Stomach (tissue), 19 donors: ENCODE measurements at places on chromosomes 5 and 9. TPM values are rescaled to one million over a fixed set of nuclear protein-coding genes. Genes with fewer than 3 reads are reported as not detected.

- H3K27ac ChIP-seq: no peak overlapping the region
- H3K4me3 ChIP-seq: no peak overlapping the region
- DNase-seq: no peak
- no peaks in the 10 kb centered on the region for H3K27me3 ChIP-seq
- H3K4me1 ChIP-seq: no peaks in the 10 kb centered on the region
Observed at GRCh38 chr5:89399548-89399947, 516.6 kb upstream of the MEF2C start.

- no peak overlapping the region for H3K27ac ChIP-seq
- no peak for DNase-seq
- no peak overlapping the region for H3K4me3 ChIP-seq
- H3K27me3 ChIP-seq: no peaks in the 10 kb centered on the region
- H3K36me3 ChIP-seq: no peaks in the 10 kb centered on the region
Observed at GRCh38 chr5:68383888-68384310, 168.3 kb downstream of the PIK3R1 start.

GRCh38 chr5:2607598-2607997, 143.9 kb downstream of the IRX2 start:
- no peaks in the 10 kb centered on the region for H3K27me3 ChIP-seq
- DNase-seq: no peak
- H3K27ac ChIP-seq: no peak overlapping the region
- H3K36me3 ChIP-seq: no peaks in the 10 kb centered on the region

GRCh38 chr5:39132792-39133191, 58.6 kb upstream of the RICTOR start:
- H3K36me3 ChIP-seq: no peaks in the 10 kb centered on the region
- H3K27me3 ChIP-seq: no peaks in the 10 kb centered on the region
- no peaks in the 10 kb centered on the region for H3K4me1 ChIP-seq
- no peak overlapping the region for H3K27ac ChIP-seq
- no peak overlapping the region for H3K4me3 ChIP-seq

DNA sequence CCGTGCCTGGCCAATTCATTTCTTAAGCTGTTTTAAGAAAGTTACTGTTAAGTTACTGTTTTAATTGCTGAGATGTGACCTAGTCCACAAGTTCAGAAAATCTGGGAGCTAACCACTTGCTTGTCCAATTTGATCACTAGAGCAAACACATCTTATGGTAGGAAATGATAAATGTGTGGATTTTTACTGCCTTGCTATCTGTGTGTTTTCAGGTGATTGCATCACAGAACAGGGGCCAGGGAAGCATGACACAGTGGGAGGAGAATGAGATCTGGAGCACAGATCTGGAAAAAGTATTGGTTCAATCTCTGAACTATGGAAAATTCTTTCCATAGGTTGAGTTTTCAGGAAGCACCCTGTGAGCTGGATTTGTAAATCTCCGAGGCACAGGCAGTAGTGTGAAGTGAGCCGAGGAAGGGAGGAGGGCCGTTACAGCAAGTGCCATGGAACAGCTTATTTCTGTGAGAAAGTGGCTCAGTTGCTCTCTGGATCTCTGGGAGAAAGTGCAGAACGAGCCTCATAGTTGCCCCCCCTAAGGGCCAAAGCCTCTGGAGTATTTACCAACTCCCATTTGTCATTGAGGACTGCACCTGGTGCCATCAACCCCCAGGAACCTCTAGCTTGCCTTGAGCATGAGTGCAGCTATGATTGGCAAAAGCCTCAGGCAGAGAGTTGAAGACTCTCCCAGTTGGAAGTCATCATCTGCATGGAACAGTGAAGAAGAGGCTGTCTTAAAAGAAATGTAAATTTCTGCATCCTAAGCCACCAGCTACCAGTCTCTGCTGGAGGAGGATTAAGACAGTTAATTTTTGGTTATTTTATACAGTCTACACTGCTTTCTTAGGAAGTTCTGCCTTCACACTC, 161.8 kb upstream of the CLINT1 start:
- H3K27me3 ChIP-seq: peaks cover 10% of the 10 kb centered on the region
- H3K27ac ChIP-seq: no peak overlapping the region
- H3K4me1 ChIP-seq: no peaks in the 10 kb centered on the region
- no peak for DNase-seq
- H3K4me3 ChIP-seq: no peak overlapping the region

DNA sequence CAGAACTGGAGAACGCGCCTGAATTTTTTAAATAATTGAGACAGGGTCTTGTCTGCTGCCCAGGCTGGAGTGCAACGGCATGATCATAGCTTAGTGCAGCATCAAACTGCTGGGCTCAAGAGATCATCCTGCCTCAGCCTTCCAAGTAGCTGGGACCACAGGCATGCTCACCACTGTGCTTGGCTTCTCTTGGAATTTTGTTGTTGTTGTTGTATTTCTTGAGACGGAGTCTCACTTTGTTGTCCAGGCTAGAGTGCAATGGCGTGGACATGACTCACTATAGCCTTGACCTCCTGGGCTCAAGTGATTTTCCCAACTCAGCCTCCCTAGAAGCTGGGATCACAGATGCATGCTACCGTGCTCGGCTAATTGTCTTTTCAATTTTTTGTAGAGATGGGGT, 58.4 kb upstream of the DAB2IP start:
- no peak overlapping the region for H3K27ac ChIP-seq
- no peak for DNase-seq
- H3K4me1 ChIP-seq: peaks cover 2% of the 10 kb centered on the region
- no peak overlapping the region for H3K4me3 ChIP-seq
- no peaks in the 10 kb centered on the region for H3K27me3 ChIP-seq

DNA sequence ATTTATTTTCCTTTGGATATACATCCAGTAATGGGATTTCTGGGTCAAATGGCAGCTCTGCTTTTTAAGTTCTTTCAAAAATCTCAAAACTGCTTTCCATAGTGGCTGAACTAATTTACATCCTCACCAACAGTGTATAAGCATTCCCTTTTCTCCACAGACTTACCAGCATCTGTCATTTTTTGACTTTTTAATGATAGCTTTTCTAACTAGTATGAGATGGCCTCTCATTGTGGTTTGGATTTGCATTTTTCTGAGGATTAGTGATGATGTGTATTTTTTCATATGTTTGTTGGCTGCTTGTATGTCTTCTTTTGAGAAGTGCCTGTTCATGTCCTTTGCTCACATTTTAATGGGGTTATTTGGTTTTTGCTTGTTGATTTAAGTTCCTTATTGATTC, 90.0 kb upstream of the HMHB1 start:
- no peak overlapping the region for H3K4me3 ChIP-seq
- H3K36me3 ChIP-seq: no peaks in the 10 kb centered on the region
- H3K27ac ChIP-seq: no peak overlapping the region
- no peaks in the 10 kb centered on the region for H3K27me3 ChIP-seq
- DNase-seq: no peak

DNA sequence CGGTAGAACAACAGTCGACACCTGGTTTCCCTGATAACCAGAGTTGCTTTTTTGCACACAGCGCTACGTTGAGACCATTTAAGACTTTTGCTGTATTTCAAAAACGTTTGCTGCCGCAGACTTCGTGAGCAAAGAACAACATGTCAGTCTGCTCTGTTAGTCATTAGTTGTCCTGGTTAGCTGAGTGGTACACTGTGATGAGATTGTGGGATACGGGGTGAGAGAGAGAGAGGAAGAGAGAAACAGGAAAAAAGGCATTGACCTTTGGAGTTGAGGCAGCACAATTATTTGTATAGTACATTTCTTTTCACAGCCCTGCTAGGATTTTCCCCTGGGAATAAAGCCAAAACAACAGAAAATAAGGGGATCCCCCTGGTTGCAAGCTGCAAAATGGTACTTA, 306.1 kb upstream of the WWC1 start:
- no peaks in the 10 kb centered on the region for H3K4me1 ChIP-seq
- H3K27ac ChIP-seq: no peak overlapping the region
- H3K27me3 ChIP-seq: peaks cover 18% of the 10 kb centered on the region
- no peak overlapping the region for H3K4me3 ChIP-seq

- no peak for DNase-seq
- H3K4me1 ChIP-seq: no peaks in the 10 kb centered on the region
- no peaks in the 10 kb centered on the region for H3K36me3 ChIP-seq
- no peaks in the 10 kb centered on the region for H3K27me3 ChIP-seq
- no peak overlapping the region for H3K4me3 ChIP-seq
- no peak overlapping the region for H3K27ac ChIP-seq
Observed at GRCh38 chr5:5564898-5565297, 142.4 kb downstream of the ICE1 start.

DNA sequence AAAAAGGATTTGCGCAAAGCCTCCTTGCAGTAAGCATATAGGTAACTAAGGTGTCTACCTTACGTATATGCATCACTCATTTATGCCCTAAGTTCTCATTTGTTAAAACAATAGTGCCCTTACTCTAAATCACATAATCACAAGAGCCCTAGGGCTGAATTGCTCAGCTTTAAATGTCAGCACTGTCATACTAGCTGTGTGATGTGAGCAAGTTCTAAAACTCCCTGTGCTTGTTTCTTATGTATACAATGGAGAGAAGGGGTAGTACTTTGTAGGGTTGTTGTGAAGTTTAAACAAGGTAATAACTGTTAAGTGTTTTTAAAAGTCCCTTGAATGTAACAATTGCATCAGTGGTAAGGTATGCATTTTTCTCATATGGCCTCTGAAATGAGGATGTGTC, 169.5 kb upstream of the DMRT1 start:
- H3K4me3 ChIP-seq: no peak overlapping the region
- no peak overlapping the region for H3K27ac ChIP-seq
- no peaks in the 10 kb centered on the region for H3K36me3 ChIP-seq

GRCh38 chr5:68012429-68012828, 203.1 kb upstream of the PIK3R1 start:
- no peak overlapping the region for H3K27ac ChIP-seq
- no peak for DNase-seq
- no peaks in the 10 kb centered on the region for H3K27me3 ChIP-seq

- peak; percentile 17 for DNase-seq
- H3K27ac ChIP-seq: no peak overlapping the region
- peaks cover 87% of the 10 kb centered on the region for H3K36me3 ChIP-seq
- no peaks in the 10 kb centered on the region for H3K27me3 ChIP-seq
Observed at GRCh38 chr9:92723801-92724323, 40.8 kb downstream of the BICD2 start.

DNA sequence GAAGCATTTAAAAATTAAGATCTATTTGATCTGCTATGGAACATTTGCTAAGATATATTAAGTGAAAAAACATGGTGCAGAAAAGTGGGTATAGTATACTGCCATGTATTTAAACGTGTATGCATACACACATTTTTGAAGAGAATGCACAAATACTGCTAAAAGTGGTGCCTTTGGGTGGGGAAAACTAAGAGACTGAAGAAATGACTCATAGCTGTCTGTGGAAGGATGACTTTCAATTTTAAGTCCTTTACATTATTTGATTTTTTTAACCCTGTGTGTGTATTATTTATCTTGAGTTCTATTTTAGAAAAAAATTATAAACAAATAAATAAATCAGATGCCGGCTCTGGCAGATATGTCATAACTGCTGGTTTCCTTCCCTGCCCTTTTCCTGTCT, 120.7 kb upstream of the SLIT3 start:
- no peaks in the 10 kb centered on the region for H3K36me3 ChIP-seq
- H3K27me3 ChIP-seq: no peaks in the 10 kb centered on the region
- DNase-seq: no peak
- H3K4me1 ChIP-seq: no peaks in the 10 kb centered on the region
- H3K4me3 ChIP-seq: no peak overlapping the region

DNA sequence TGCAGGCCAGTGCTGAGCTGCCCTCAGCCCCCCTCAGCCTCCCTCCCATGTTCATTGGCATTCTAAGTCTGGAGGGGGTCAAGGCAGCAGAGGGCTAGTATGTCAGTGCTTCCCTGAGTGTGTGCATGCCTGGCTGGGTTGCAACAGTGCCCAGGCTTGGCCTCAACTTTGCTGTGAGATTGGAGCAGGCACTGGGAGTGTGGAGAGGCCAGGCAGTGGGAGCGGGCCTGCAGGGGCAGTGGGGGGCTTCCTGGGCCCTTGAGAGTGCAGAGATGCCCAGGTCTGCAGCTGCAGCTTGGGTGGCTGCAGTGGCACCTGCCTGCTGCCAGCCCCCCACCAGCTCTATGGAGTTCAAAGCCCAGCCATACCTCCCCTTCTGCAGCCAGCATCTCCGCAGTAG, 239.3 kb downstream of the ARRDC3 start:
- peaks cover 35% of the 10 kb centered on the region for H3K4me1 ChIP-seq
- H3K27ac ChIP-seq: no peak overlapping the region
- H3K36me3 ChIP-seq: no peaks in the 10 kb centered on the region

GRCh38 chr5:177402271-177403043, 2.0 kb upstream of the PFN3 start:
- peak overlapping the region; percentile 68 for H3K4me3 ChIP-seq
- no peak overlapping the region for H3K27ac ChIP-seq
- H3K27me3 ChIP-seq: peaks cover 47% of the 10 kb centered on the region
- peak; percentile 91 for DNase-seq
- peaks cover 52% of the 10 kb centered on the region for H3K4me1 ChIP-seq
- H3K36me3 ChIP-seq: no peaks in the 10 kb centered on the region

GRCh38 chr5:57441557-57441956, 41.1 kb downstream of the ACTBL2 start:
- H3K27ac ChIP-seq: no peak overlapping the region
- H3K27me3 ChIP-seq: no peaks in the 10 kb centered on the region
- H3K4me3 ChIP-seq: no peak overlapping the region
- no peak for DNase-seq

The OR13D1 gene
- not detected for total RNA-seq

The SLC6A7 gene
- 29.3 TPM for total RNA-seq

The ADAMTS19 gene
- not detected for total RNA-seq

The IRX2 gene
- total RNA-seq: not detected

The STK32A gene
- total RNA-seq: 0.58 TPM

The ELOVL7 gene
- total RNA-seq: 3.3 TPM

The GFRA3 gene
- total RNA-seq: 4.1 TPM
